ENCODE measurements at places on chromosomes 5 and 9.
A peak's percentile ranks its signal among the peaks of the same experiment; 100 is the strongest.

DNA sequence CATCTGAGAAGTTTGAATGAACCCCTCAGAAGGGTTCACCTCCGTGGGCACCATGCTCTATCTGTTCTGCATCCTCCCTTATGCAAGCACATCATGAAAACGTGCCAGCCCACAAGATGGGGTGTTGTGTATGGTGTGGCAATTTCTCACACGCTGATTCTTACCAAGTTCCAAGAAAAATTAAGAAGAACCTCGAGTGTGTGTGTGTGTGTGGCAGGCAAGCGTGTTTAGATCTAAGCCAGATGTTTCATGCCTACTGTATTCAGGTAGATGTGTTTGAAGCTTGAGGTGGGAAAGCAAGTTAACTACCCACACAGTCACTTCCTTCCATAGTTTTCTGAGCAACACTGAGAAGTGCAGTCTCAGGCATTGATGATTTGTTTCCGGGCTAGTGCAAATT, 77.7 kb upstream of the GNA14 start:
- no peak for DNase-seq

GRCh38 chr5:74430631-74431289, 209.8 kb downstream of the ENC1 start:
- no peak for DNase-seq

- DNase-seq, result no peak
Observed at GRCh38 chr9:130561056-130561455, 18.3 kb upstream of the FUBP3 start.

- no peak for DNase-seq
Observed at GRCh38 chr9:135505406-135506187, 5.1 kb downstream of the MRPS2 start.

DNA sequence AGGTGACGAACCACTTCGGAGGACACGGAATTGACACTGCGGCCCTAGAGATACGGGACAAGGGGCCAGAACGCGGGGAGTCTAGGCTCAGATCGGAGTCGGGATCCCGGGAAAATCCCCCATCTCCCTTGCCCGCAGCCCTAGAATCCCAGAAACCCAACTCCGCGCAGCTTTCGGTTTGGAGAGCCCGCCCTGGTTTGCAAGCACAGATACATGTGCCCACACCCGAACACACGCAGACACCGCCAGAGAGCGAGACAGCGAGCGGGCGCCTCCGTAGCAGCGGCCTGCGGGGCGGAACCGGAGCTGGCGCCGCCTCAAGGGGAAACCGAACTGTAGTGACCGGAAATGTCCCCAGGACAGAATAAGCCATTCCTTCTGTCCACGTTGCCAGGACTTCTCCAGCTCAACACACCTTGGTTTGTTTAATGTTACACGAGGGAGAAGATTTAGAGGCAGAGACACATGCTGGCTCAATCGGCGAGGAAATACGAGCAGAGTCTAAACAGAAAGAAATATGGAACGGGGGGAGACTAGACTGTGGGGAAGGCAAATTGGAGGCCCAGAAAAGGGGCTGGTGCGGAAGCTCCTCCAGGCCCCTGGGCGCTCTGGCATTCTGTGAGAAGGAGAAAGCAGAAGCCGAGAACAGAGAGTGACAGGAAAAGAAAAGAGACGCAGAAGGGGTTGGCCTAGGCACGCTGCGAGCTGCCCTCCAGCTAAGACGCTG, 2.9 kb upstream of the PAX5 start:
- peak; percentile 46 for DNase-seq

DNA sequence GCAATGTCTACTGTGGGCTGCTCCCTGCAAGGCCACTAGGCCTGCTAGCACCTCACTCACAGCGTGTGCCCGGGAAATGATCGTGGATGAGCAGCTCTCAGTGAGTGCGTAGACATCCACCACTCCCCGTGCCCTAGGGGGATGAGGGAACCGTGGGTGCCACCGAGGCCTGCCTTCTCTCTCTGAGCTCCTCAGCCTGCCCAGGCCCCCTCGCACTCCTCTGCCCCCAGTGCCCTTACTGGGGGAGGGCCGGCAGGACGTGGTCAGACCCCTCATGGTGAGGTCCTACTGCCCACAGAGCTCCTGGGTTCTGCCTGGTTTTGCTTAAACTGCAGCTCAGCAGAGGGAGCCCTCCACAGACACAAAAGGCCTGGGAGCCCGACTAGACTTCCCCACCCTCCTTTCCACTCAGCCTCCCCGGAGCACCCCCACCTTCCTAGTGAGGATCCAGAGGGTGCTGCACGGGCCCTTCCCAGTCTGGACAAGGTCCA, 220.0 kb downstream of the CACNA1B start:
- DNase-seq, result no peak

- no peak for DNase-seq
Observed at GRCh38 chr5:43563321-43563720, 6.4 kb upstream of the PAIP1 start.

GRCh38 chr5:88824892-88825583, 57.9 kb downstream of the MEF2C start:
- no peak for DNase-seq

DNA sequence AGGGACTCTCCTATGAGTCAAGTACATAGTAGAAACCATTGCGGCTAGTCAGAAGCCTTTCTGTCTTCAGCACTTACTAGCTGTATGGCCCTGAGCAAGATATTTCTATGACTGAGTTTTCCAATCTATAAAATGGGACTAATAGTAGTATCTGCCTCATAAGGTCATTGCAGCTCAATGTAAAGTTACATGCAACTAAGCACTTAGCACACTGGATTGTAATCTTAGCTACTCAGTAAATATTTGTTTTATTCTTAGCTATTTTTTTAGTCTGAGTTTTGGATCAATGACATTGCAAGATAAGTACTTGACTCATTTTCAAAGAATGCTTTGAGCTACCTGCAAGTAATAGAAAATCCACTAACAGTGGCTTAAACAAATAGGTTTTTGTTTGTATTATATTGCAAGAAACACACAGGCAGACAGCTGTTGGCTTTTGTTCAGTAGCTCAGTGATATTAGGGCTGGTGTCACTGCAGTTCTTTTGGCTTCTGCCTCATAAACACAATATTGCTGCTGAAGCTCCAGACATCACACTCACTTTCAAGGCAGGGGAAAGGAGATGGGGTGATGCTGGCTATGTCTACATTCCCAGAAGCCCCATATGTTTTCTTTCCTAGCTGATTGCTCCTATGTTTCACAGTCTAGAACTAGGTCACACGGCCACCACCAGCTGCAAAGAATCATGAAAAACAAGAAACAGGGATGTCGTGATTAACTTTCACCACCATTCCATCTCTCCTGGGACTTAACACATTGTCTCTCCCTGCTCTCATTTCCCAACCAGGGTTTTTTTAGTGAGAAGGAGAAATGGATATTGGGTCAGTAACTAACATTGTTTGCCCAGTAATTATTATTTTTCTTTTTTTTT, 26.9 kb upstream of the FAT2 start:
- DNase-seq, result no peak

DNA sequence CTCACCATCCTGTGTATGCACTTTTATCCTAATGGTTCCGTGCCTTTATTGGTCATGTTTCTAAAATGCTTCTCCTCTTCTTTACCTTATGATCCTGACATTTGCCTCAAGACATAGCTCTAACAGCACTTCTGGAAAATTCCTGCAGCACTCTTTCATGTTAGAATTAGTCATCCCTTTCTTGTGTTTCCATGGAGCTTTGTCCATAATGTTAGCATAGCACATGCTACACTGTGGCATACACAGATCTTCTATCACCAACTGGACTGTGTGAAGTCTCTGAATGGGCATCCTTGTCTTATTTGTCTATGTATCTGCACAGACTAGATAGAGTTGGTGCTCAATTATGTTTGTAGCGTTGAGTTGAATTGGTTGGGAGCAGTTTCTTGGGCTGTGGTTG, 2.0 kb downstream of the SCGB3A2 start:
- DNase-seq, result no peak
